ENCODE measurements at places on chromosomes 7 and 10.

- no peak for DNase-seq
Observed at GRCh38 chr10:44167752-44168151, 217.1 kb downstream of the CXCL12 start.

DNA sequence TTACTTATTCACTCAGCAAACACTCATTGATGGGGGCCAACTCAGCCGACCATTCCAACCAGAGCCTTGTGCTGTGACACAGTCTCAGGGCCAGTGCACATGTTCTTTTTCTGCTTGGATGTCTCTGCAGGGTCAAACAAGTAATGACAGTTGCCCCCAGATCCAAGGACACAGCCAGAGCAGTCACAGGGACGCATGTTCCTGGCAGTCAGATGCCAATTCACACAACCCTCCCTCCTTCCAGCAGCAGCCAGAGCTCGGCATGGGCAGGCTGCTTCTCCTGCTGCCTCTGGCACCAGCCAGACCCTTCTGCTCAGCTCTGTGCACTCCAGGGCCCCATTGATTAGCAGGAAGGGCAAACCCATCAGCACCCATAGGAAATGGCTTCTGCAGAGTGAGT lies 20.3 kb downstream of the DRGX start:
- no peak for DNase-seq

DNA sequence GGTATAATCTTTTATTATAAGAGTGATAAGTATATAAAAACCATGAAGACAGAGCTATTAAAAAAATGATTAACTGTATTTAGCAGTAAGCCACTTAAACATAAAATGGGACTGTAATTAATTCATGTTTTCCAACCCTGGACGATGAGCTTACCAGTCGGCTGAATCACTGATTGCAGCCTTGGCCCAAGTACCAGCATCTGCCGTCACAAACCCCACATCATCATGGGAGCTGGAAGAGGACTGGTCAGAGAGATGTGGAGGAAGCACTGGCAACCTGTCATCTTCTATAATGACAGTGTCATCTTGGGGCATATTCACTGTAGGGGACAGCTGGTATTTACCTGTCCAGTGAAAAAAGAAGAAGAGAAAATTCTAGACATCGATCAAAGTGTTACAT lies 473.6 kb downstream of the PARD3 start:
- DNase-seq, result no peak

DNA sequence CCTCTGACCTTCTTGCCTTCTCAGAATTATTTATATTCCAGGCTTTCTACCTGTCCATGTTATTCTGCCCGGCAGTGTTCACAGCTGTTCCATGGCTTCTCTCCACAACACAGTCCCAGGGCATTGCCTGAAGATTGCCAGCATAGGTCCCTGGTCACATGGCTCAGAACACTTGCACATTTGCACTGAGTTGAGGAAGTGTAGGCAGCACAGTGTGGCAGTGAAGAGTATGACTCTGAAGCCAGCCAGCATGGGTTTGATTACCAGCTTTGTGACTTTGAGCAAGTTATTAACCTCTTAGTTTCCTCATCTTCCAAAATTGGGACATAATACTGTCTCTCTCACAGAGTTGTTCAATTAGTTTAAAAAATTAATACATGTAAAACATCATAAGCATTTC lies 73.2 kb upstream of the NEUROD6 start:
- no peak for DNase-seq

DNA sequence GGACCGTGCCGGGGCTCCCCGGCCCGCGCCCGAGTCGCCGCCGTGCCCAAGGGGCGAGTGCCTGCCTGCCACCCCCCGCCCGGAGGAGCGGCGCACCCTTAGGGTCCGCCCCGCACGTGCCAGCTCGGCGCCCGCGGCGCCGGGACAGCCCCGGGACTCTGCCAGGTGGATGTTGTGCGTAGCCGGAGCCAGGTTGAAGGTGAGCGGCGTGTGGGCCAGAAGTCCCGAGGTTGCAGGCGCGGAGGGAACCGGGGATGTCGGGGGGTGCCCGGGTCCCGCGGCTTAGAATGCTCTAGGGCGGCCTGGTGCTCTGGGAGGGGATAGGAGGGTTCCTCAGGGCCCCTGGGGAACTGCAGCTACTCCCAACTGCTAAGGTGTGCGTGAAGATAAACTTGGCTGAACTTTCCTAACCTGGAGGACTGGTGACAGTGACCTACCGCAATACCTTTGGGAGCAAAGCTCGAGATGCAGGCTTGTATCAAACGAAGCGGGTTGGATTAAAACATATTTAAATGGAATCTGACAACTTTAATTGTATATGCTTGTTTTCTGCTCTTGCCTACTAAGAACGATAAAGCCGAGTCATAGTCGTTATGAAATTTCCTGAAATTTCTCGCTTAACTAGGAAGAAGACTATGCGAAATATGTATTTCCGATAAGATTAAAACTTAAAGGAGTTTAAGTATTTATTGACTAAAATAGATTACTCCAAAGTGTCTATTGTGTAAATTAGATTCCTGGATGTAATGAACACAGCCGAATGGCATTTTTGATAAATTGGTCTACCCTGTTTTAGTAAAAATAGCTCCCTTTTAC lies at the start of gene CUX1:
Gene CUX1, plus strand, starts transcription at position 156 of the 816 bp plus-strand sequence. Its CDS starts 14 bp downstream, at position 170.
- DNase-seq, result no peak

DNA sequence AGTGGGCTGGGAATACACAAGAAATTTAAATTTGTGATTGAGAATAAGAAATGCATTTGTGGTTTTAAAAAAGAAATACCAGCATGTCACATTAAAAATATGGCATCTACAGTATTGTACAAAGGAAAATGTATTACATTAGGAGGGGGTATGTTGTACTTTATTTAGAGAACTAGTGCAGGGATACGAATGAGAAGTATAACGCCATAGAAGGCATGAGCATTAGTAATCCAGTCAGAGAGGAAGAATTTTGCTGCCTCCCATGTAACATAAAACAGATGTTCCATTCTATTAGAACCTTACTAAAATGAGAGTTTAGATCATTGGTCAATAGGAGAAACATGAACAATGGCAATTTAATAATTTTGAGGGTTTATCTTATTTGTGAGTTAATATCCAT lies 182.2 kb downstream of the ADK start:
- no peak for DNase-seq

DNA sequence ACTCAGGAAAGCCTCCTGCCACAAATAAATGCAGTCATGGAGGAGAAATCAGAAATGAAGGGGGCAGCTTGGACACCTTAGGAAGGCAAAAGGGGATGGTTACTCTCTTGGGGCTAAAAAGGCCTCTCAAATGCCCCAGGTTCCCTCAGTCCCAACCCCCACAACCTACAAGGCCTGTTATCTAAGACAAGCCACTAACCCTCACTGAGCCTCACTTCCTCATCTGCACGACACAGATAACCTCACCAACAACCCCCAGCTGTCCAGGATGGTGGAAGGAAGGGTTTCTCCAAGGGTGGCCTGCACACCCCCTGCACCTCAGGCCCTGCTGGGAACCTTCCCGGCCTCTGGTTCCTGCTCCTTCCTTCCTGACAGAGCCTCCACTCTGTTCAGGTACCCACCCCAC lies 29.2 kb downstream of the SORBS1 start:
- no peak for DNase-seq

GRCh38 chr10:5654218-5654755 lies 12.1 kb downstream of the ASB13 start:
- DNase-seq, result no peak

DNA sequence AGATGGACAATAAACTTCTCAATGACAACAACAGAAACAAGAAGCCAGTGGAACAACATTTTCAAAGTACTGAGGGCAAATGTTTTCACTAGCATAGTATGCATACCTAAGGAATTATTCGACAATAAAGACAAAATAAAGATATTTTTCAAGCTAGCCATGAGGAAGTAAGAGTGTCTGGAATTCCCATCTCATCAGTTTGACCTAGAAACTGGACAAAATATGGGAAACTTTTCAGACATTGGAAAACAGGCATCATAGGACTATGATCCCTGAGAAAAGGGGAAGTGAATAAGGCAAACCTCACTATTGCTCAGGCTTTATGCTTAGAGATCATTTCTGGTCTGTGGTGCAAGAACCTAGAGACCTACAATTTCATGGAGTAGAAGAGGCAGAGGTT lies 86.3 kb downstream of the OAT start:
- no peak for DNase-seq

DNA sequence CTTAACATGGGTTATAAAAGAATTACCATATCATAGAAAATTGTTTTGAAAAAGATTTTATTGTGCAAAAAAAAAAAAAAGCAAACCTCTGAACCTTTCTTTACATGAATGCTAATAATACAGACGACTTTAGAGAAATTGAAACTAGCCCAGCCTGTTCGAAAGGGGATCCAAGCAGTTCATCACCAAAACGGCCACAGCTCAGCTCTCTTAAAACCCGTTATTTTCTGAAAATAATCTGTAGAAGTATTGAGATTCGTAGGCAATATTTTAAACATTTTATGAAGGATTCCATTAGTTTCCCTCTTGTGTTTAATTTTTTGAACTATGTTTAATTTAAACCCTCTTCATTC lies 9.9 kb upstream of the GSAP start:
- DNase-seq, result no peak

- no peak for DNase-seq
Observed at GRCh38 chr10:97393034-97393573, 8.0 kb downstream of the RRP12 start.

DNA sequence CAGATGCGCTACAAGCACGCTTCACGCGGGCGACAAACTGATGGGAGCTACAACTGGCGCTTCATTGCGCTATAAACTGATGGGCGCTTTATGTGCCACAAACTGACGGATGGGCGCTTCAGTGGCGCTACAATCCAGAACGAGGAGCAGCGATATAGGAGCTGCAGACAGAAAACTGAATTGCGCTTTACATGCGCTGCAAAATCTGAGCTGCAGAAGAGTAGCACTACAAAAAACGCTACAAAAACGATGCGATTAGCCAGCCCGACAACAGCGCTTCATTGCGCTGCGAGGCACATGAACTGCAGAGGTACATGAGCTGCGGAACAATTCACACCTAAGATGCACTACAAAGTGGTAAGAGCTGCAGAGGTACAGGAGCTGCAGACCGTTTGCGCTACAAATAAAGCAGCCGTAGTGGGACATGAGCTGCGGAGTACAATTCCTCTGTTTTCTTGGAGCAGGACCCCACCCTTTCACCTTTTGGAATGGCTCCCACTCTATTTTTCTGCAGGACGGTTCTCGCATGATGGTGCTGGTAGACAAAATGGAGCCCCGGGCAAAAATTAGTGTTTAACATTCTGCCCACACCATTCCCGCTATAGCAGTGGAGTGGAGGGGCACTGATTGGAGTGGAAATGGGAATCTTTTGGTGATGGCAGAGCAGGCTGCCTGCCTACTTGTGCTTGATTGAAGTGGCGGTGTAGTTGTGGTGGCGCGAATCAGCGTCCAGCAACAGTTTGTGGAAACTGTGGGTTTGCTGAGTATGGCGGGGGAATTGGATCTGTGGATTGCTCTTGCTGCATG lies 1.2 kb upstream of the SGCE start:
- DNase-seq, result no peak
